Astrocyte of the hippocampus (primary cell): ENCODE measurements at places on chromosomes 6 and 20.

DNA sequence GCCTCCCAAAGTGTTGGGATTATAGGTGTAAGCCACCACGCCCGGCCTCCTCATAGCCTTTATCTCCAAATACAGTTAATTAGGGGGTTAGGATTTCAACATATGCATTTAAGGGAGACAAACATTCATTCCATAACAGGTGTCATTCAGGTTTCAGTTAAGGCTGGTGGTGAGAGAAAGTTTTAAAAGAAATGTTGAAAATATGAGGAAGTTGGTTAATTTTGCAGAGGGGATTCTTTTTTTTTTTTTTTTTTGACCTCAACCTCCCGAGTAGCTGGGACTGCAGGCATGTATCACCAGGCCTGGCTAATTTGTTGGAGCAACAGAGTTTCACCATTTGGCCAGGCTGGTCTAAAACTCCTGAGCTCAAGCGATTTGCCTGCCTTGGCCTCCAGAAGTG lies 12.5 kb upstream of the EBF4 start:
- DNase-seq: no peak

DNA sequence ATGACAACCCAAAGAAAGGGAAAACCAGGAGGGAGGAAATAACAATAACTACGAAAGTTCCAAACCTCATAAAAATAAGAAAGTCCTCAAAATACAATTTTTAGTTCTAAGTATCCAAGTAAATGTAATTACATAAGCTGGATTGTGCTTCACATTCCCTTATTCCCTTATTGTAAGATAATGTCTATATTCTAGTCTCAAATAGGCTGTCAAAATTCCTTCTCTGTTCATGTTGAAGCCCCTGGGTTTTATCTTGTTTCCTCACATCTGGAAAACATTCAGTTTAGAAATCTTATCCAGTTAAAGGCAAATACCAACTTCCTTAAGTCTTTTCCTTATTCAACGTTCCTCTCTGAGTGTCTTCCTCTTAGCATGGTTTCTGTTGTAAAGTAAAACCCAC lies 282.3 kb downstream of the CD109 start:
- DNase-seq: no peak

DNA sequence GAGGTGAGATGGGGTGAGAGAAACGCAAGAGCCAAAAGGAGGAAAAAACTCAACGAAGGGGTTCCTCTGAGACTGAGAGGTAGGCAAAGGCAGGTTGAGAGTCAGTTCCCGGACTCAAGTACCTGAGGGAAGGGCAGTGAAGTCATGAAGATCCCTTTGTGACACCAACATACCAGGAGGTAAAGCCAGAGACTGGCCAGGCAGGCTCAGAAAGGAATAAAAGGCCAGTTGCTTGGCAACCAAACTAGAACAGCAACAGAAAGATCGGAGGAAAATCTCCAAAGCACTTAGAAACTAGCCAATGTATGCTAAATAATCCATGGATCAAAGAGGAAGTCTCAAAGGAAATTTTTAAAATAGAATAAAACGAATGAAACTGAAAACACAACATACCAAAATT lies 209.8 kb upstream of the PROKR2 start:
- DNase-seq: no peak

DNA sequence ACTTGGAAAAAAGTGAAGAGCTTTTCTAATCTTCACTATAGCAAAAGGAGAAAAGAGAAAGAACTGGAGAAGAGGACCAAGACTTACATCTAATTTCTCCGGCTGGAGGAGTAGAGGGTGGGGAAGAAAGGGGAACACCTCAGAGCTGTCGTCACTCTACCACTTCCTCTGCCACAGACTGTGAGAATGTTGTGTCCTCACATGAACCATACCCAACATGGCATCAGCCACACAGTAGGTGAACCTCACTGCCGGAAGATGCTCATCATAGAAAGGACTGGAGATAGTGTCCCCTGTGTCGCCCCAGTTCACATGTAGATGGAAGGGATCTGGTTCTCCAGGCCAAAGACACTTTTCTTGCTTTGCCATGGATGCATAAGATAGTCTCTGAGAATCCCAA lies 604.4 kb upstream of the NOX3 start:
- no peak for DNase-seq

GRCh38 chr6:72950114-72950860 lies 275.0 kb downstream of the KHDC1L start:
- DNase-seq: peak; percentile 58
